ENCODE measurements at places on chromosomes 4 and X. TPM values are rescaled to one million over a fixed set of nuclear protein-coding genes. Genes with fewer than 3 reads are reported as not detected.

Gene MSANTD1
- total RNA-seq, result 0.36 TPM

Gene GATA1
- not detected for total RNA-seq

Gene MAGEA3
- total RNA-seq, result not detected

Gene MAGEA12
- not detected for total RNA-seq

Gene TMEM154
- total RNA-seq, result 20.7 TPM
